ENCODE measurements at places on chromosomes 12 and 14.

- no peak for DNase-seq
These were observed 270.3 kb downstream of the NRXN3 start for GRCh38 chr14:78440356-78440894.

DNA sequence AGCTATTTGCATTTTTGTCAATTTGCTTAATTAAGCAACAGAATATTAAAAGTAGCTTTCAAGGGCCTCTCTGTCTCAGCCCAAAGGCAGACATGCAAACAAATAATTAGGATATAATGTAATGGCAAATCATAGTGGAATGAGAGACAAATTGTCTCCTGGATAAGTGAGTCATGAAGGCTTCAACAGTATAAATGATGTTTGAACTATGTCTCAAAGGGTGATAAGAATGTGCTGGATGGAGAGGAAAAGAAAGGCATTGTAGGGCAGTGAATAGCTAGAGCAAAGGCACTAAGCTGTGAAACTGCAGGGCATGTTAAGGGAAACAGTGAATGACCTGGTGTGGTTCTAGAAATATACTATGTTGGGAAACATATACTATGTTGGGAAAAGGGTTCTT lies 53.5 kb upstream of the PPP1R12A start:
- DNase-seq = no peak

- DNase-seq = no peak
These were observed 21.7 kb upstream of the GARIN2 start for GRCh38 chr14:67167420-67168109.

DNA sequence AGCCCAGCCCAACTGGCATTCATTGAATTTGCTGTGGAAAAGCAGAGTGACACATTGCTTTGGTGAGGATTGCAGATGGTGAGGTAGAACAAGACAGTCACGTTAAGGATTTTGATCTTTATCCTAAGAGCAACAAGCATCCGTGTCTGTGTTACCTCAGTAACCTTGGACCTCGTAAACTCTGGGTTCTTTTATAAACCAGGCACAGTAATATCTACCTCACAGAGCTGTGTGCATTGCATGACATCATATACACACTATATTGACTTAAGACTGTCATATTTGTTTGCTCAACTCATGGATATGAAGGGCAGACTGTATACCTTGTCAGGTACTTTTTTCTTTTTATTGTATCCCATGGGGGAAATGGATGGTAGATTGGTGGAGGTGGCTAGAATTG lies 156.2 kb downstream of the ETV6 start:
- DNase-seq = no peak

- no peak for DNase-seq
These were observed 66.3 kb downstream of the CKB start for GRCh38 chr14:103456167-103456835.

DNA sequence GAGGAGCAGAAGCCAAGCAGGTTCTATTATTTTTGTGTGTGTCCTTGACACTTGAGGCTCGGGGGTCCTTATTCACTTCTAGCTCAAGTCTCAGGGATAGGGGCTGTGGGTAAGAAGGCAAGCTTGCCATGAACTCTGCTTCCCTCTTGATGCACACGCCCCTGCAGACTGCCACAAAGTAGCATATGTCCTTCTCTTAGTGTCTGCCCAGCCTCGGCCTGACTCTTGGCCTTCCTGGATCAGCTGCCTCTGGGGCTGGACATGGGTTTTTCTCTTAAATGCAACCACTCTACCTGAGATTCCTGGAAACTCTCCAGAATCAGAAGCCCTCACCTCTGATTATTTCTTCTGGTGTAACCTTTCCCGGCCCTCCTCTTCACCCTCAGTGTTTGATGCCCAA lies 28.2 kb upstream of the PEX5 start:
- no peak for DNase-seq

DNA sequence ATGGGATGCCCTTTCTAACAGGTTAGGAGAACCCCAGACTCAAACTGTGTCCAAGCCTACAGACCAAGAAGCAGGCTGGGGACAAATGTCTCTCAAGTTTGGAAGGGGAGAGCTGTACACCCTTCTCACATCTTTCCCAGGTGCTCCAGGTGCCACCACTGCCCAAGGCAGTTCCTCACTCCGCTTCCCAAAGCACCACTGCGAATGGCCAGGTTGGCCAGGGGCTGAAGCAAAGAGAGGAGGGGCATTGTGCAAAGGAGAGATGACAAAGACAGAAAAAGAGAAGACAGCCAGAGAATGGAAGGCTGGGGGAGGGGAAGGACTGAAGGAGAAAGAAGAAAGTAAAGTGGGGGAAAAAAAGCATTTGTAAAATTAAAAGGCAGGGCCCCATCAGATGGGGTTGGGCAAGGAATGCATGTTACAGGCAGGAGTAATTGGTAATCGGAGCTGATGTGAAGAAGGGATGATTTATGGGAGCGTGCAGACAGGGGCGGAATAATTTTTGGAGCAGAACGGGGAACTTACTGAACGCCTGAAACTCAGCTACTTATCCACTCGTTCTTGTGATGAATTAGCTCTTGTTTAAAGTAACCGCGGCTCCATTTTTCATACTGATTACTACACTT lies 165.8 kb downstream of the ESRRB start:
- no peak for DNase-seq

- no peak for DNase-seq
These were observed 3.7 kb downstream of the PIANP start for GRCh38 chr12:6696690-6697583.

DNA sequence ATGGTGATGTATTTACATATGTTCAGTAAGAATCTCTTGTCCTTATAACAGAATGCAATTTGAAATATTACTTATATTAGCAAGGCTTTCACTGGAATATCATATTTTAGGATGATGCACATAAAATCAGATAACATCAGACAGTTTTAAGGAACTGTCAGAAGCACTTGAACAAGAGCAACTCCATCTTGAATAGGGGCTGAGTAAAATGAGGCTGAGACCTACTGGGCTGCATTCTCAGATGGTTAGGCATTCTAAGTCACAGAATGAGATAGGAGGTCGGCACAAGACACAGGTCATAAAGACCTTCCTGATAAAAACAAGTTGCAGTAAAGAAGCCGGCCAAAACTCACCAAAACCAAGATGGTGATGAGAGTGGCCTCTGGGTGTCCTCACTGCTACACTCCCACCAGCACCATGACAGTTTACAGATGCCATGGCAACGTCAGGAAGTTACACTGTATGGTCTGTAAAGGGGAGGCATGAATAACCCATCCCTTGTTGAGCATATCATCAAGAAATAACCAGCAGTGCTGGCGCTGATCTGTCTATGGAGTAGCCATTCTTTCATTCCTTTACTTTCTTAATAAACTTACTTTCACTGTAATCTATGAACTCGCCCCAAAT lies 27.6 kb upstream of the ETV6 start:
- no peak for DNase-seq

Measured in NCI-H446 treated with DMSO at 0.1 percent for 48 hours (cell line).